ENCODE measurements at places on chromosomes 3 and 15.

DNA sequence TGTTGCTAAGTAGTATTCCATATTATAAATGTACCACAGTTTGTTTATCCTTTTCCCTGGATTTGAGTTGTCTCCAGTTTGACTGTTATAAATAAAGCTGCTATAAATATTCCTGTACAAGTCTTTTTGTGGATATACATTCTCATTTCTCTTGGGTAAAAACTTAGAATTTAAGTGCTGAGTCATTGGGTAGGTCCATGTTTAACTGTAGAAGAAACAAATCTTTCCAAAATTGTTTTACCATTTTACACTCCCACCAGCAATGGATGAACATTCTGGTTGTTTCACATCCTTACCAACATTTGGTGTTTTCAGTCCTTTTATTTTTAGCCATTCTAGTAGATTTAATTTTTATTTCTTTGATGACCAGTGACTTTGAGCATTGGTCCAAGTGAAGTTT lies 74.0 kb upstream of the TNFAIP8L3 start:
- no peak for DNase-seq

- DNase-seq, result no peak
Observed at GRCh38 chr15:72389231-72389630, 8.9 kb upstream of the TMEM202 start.

- DNase-seq, result no peak
Observed at GRCh38 chr15:91564631-91565030, 288.9 kb upstream of the SLCO3A1 start.

GRCh38 chr3:141487521-141488252 lies 860 bp downstream of the RASA2 start:
- DNase-seq, result peak; percentile 80

DNA sequence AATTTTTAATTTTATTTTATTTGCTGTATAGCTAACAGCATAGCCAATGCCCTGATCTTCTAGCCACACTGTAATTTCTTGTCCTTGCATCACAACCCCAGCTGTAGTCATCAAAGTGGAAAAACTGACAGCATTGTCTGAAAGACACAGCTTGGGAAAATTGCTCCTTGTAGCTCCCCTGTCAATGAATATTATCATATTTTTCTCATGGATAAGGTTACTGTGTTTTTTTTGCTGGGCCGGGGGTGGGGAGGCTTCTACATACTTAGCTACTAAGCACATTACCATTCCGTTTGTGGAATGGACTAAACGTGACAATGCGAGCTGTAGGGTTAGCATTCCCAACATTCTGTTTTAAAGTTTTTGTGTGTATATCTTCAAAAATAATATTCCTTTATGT lies 381.3 kb downstream of the TIGIT start:
- DNase-seq, result peak; percentile 37
